Mesenteric fat pad (tissue), 1 donor: ENCODE measurements at places on chromosomes 1 and 21. TPM values are rescaled to one million over a fixed set of nuclear protein-coding genes. Genes with fewer than 3 reads are reported as not detected.

DCST1 gene
- total RNA-seq = not detected

KRTAP20-3 gene
- not detected for total RNA-seq

GPR161 gene
- 6.2 TPM for total RNA-seq

GABRD gene
- total RNA-seq = not detected

TMEM79 gene
- total RNA-seq = 1.8 TPM

NR0B2 gene
- total RNA-seq = 0.29 TPM

ADORA3 gene
- total RNA-seq = 17.2 TPM
